Choroid plexus epithelial cell (primary cell): ENCODE measurements at places on chromosomes 1 and 21.
A peak's percentile ranks its signal among the peaks of the same experiment; 100 is the strongest.

- no peak for DNase-seq
Observed at GRCh38 chr21:46538851-46539666, 65.8 kb downstream of the S100B start.

DNA sequence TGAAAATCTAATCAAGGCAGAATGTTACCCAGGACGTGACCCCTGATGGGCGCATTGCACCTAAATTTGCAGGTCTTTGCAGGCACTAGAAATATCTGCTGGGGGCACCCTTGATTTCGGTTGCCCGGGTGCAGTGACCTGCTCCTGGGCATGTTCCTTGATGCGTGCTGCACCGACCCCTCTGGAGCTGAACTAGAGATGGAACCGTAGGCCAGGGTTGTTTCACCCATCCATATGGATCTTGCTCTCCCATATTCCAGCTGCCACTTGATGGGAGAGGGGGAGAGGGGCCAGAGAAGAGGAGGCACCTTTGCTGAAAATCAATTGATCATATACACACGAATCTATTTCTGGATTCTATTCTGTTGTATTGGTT lies 8.4 kb upstream of the COL18A1 start:
- no peak for DNase-seq

DNA sequence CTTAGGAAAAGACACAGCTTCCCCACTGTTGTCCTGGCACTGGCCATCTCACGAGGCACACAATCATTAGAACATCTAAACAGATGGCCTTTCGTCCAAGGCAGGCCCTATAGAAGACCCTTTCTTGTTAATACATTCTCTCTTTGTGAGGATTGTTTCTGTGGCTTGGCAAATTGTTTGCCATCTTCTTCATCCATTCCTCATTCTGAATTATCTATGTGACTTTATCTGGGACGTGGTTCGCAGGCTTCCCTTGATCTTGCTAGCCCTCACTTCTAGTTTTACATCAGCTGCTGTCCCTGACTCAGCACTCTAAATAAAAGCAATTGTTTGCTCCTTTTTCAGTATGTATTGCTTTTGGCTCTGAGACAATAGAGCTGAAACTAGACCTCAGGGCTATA lies 101.1 kb upstream of the ZC3H11B start:
- DNase-seq, result peak; percentile 68

DNA sequence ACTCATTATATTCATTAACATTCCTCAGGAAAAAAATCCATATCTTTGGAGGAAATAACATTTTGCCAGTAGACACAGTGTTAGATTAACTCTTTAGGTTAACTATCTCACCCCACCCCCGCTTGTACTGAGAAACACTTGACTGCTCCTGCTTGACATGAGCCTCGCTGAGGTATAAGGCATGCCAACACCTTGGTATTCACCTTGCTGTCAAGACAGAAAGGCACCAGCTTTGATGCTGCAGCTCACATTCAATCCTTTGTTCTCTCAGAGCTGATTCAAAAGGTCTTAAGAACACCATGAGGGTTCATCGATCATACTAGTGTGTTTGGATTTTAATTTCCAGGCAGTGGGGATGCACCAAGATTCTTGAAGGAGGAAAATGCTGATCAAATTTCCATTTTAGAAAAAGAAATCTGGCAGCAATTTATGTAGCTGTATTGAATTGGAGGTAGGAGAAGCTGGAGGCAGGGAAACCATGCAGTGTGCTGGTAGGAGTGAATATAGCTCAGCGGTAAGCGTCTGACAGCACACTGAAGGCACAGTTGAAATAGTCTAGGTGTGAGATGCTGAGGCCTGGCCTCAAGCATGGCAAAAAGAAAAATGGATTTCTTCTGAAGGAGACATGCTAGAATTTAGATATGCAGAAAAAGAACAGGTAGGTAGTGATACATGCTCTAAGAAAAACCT lies 108.0 kb upstream of the ST6GALNAC5 start:
- no peak for DNase-seq

- no peak for DNase-seq
Observed at GRCh38 chr21:29641635-29642550, 297.9 kb downstream of the GRIK1 start.

DNA sequence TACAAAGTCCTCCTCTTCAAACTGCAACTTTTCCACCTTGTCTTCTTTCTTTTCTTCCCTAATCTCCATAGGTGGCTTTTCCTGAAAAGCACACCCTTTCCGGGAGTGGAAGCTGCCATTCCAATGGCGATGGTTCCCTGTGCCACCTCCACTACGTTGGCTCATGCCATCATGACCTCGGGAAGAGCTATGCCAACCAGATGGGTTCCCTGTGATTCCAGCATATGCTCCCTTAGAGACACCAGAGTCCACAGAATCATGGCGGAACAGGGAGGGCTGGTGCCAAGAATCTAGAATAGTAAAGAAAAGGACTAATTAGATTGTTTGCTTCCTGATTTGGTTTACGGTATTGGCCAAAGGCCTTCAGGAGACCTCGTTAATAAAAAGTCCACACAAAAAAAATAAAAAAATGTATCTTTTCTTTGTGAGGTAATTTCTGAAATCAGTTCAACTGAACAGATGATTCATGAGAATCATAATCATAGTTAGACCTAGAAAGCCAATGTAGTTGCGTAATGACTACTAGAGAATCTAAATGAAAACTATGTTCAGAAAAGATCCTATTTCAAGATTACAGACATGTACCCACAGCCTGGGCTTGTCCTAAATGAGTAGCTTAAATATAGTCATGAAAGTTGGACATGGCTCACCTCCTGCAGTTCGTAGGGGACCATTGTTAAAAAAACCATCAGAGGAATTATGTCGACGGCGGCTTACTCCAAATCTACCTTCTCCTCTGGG lies 30.9 kb upstream of the CCDC17 start:
- DNase-seq, result peak; percentile 67

GRCh38 chr1:155691992-155692528 lies 3.2 kb downstream of the DAP3 start:
- DNase-seq, result no peak

DNA sequence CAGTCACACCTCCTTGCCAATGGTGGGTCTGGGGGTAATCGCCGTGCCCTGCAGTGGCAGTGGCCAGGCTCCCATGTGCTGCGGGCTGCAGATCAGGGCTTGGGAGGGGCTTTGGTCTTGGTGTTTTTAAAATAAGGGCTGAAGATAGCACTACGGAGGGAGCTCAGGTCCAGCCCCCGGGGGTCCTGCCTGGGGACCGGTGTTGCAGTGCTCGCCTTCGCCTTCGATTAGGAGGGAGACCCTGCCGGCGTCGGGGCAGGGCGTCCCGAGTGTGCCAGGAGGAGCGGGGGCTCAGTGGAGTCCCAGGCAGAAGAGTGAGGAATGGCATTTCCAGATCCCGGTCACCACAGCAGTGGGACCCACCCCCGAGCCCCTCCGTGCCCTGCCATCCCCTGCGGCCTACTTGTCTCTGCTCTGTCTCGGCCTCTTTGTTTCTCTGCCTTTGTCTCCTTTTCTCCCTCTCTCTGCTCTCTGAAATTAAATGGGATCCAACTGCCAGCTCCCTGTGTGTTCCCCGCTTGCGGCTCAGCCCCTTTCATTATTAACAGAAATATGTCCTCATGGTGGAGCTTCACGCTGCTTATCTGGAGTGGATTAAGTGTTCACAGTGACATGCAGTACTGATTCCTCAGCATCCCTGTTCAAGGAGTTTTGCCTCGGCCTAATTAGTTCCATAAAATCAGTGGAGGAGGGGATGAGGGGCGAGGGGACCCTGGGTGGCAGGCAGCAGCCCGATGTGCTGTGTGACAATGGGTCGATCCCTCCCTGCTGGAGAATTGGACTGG lies 44.4 kb downstream of the DMRTB1 start:
- DNase-seq, result no peak

- DNase-seq, result no peak
Observed at GRCh38 chr1:66834926-66835325, 33.9 kb upstream of the INSL5 start.
